ENCODE measurements at places on chromosomes 6 and 20.
A peak's percentile ranks its signal among the peaks of the same experiment; 100 is the strongest.

DNA sequence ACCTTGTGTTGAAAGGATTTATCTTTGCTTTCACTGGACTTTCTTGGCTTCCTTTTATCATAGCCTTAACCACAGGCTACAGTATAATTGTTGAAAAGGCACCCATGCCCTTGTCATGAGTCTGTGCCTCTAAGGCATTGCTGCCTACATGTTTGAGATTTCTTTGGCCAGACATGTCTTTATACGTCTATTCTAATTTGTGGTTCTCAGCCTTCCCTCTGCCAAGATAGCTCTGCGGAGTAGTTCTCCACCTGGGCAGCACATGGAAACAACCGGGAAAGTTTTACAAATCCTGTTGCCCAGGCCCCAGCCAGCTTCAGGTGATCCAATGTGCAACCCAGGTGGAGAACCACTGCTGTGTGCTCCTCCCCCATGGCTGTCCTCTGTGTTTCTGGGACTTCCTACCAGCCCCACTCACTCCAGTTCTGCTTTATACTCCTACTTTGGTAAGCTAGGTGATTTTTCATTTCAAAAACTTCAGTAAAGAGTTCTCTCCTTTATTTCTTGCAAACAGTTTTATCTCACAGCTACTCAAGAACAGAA is 159.6 kb upstream of the MYLIP start:
- DNase-seq, result no peak

- DNase-seq, result no peak
Observed at GRCh38 chr6:43768506-43768860, 1.5 kb upstream of the VEGFA start.

DNA sequence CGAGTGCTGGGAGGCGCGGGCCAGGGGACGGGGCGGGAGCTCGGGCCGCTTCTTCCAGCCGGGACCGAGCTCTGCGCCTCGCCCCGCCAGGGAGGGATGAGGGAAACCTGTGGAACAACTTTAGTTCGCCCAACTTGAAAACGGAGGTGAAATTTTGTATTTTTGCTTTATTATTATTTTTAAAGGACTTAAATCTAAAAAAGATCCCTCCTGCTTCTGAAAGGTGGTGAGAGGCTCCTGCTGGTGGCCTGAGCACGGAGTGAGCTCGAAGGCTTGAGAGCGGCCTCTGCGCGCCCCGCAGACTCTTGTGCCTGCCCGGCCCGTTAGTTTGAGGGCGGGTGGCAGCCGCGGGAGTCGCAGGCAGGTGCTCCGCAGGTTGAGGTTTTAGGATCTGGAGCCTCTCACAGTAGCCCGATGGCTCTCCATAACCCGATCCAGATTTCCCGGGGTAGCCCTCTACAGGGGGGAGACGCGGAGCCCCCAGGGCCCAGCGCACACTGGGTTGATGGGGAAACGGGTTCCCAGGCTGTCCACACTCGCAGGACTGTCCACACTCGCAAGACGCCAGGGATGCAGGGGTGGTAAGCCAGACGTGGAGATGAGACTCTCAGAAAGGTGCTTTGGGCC is 46.2 kb upstream of the SUPT3H start:
- DNase-seq, result peak; percentile 39

DNA sequence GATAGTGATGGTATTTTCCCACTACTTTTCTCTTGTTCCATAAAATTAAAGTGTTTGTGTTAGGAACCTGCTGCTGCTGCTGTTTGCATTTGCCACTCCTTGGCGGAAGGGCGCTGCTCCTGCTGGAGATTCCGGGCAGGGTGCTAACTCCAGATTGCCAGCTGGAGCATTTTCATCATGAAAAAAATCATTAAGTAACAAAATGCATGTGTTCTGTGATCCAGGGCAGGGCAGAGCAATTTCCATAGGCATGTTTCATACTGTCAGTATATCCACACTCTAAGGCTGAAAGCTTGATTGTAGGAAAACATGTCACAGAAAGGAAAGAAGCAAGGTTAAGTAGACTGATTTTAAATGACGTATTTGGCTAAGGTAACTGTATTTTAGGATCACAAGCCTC is 24.0 kb downstream of the PBOV1 start:
- no peak for DNase-seq

DNA sequence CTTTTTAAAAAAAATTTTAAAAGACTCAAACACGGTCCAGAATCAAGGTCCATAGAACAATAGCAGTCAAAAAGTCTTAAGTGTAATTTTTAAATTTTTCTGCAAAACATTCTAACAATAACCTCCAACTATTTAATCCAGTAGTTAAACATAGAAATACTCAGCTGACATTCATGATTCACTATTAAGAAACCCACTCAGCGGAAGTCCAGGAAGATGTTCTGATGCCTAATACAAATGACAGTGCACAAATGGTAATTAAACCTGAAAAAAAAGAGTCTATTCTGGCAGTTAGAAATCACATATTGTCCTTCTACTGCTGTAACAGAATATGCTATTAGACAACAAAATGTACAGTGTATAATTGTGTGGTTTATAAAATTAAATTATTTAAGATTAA is 128.2 kb upstream of the BMP5 start:
- no peak for DNase-seq

DNA sequence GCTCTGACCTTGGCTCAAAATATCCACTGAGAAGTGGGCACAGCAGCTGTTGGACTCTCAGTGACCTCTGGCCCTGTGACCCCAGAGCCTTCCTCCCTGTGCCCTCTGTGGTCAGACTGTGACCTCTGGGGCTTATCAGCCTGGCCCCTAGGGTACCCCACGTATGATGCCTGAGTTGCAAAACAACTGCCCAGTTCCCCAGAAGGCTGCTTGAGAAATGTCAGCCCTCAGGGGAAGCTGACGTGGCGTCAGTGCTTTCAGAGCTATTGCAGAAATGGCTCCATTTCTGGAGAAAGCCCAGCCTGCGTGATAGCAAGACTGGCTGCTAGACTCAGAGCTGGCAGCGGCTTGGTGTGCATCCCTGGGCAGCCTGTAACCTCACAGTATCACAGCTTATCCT is 31.5 kb upstream of the TGM2 start:
- DNase-seq, result peak; percentile 68

- peak; percentile 50 for DNase-seq
Observed at GRCh38 chr20:61886721-61887595, 178.7 kb downstream of the TAF4 start.

- DNase-seq, result no peak
Observed at GRCh38 chr20:42635699-42636411, 553.9 kb downstream of the PTPRT start.

- DNase-seq, result no peak
Observed at GRCh38 chr20:47588158-47588557, 86.5 kb downstream of the NCOA3 start.

DNA sequence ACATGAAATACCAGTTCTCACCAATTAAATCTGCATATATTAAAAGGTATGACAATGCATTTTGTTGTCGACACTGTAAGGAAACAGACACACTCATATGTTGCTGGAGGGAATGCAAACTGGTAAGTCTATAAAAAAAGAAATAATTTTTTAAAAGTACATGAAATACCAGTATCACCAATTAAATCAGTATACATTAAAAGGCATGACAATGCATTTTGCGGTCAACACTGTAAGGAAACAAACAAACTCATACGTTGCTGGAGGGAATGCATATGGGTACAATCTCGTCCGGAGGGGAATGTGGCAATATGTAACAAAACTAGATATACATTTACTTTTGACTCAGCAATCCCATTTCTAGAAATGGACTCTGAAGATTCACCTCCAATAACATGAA is 6.5 kb downstream of the ZNF322 start:
- no peak for DNase-seq

DNA sequence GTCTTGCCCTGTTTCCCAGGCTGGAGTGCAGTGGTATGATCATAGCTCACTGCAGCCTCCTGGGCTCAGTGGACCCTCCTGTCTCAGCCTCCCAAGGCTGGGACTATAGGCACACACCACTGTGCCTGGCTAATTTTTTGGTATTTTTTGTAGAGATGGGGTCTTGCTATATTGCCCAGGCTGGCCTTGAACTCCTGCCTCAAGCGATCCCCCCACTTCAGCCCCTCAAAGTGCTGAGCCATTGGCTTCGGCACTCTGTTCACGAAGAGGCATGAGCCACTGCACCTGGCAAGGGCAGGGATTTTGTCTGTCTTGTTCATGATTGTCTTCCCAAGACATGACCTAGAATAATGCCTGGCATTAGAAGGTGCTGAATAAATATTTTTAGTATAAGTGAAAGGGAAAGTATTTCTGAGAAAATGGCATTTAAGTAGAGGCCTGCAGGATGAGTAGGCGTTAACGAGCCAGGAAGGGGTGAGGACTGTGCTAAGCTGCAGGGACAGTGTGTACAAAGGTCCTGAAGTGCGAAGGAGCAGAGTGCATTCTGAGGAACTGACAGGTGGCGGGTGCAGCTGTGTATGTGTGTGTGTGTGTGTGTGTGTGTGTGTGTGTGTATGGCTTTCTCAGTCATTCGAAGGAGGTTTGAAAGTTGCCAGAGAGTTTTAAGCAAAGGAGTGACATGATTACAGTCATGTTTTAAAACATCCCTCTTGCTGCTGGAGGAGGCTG is 43.0 kb downstream of the VEGFA start:
- no peak for DNase-seq

DNA sequence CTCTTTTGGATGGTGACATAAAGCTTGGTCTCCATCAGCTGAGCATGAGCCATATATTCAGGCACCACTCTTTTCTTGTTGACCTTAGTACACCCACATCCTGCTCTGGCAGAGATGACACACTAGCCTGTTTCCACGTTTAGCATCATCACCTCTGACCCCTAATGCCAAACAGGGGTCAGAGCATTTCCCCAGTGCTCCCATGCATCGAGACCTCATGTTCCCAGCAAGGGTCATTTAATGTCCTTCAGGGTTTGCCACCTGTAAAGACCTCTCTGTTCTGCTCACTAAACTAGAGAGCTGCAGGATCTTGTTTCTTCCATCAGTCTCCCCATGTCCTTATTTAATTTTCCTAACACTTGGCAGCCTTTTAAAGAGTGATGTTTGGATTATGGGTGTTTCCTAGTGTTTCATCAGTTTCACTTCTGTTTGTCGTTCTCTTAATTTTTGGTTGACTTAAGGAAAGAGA is 97.5 kb downstream of the AIG1 start:
- no peak for DNase-seq

DNA sequence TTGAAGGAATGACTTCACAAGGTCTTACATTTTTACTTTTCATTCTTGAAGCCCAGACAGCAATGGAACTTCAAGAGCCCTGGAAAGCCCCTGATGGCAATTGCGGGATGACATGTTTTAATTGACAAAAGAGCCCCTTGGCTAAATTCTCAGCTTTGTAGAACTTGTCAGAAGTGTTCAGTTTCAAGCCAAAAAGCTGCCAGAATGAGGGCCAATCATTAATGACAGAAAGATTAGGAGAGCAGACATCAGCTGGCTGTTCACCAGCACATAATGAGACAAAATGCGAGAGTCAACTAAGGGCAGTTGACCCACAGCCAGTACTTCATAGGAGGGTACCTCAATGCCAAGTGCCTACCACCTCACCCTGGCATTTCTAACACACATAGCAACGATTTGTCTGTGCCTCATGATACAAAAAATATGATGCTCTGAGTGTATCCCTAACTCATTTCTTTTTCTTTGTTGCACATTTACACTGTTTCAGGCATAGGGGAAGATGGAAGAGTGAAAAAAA is 243.1 kb downstream of the MYLK4 start:
- no peak for DNase-seq

- peak; percentile 3 for DNase-seq
Observed at GRCh38 chr6:111358454-111358853, 124.6 kb downstream of the REV3L start.

DNA sequence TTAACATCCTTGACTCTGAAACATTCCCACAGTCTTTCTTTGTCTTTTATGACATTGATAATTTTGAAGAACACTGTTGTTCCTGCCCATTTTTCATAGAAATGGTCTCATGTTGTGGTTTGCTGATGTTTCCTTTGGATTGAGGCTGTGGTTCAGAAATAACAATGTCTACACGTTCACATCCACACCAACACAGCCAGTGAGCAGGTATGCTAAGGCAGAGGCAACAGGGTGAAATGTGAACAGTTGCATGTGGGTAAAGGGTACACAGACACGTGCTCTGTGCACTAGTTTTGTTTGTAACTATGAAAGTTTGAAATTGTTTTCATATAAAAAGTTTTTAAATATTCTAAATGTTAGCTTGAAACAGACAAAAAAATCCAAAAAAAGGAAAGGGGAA is 78.4 kb downstream of the GINS1 start:
- DNase-seq, result no peak

GRCh38 chr6:6505111-6505510 is 83.4 kb upstream of the LY86 start:
- no peak for DNase-seq

DNA sequence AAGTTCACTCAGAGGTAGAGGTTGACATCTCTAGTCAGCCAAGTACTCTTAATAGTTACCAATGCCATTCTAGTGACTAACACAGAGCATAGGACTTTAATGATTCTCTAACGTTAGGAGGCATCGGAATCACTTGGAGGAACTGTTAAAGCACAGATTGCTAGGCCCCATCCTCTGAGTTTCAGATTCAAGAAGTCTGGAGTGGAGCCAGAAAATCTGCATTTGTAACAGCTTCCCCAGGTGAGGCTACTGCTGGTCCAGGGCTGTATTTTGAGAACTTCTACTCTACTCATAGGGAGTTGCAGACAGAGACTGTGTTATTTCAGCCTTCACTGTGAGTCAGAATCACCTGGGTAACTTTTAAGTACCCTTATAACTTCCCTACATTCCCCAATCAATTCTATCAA is 5.7 kb downstream of the LMBRD1 start:
- peak; percentile 21 for DNase-seq

DNA sequence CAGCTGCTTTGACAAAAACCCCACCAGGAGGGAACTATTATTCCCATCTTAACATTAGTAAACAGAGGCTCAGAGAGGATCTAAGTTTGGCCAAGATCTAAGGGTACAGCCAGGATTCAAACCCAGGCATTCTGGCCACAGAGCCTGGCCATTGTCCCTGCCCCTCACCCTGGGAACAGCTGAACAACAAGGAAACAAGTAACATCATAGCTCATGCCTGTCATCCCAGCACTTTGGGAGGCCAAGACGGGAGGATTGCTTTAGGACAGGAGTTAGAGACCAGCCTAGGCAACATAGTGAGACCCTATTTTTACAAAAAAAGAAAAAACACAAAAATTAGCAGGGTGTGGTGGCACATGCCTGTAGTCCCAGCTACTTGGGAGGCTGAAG is 27.5 kb downstream of the TOX2 start:
- DNase-seq, result no peak

GRCh38 chr6:87484491-87484890 is 11.7 kb downstream of the SLC35A1 start:
- no peak for DNase-seq

DNA sequence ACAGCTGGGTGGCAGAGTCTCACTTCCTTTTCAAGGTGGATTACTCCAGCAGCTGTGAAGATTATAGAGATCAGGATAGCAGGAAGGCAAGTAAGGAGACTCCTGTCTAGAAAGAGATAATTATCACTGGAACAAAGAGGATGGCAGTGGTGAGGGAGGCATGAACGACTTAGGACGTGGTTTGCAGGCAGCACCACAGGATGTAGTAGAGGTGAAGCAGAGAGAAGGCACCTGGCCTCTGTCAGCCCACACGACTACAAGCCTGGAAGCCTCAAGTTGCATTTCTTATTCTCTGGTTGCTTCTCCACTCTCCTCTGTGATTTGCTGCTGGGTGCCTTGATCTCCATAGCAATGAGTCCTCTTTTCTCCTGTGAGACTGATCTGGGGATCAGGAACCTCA is 62.7 kb downstream of the TSHZ2 start:
- no peak for DNase-seq

All from fibroblast of skin of right biceps (primary cell).